ENCODE measurements at places on chromosomes 5 and 9. TPM values are rescaled to one million over a fixed set of nuclear protein-coding genes. Genes with fewer than 3 reads are reported as not detected.

- no peak overlapping the region for H3K4me3 ChIP-seq
- no peaks in the 10 kb centered on the region for H3K4me1 ChIP-seq
- peak; percentile 28 for DNase-seq
- H3K27ac ChIP-seq, result no peak overlapping the region
- no peaks in the 10 kb centered on the region for H3K27me3 ChIP-seq
- H3K36me3 ChIP-seq, result no peaks in the 10 kb centered on the region
These were observed 28.6 kb upstream of the NSMF start for GRCh38 chr9:137487454-137488326.

DNA sequence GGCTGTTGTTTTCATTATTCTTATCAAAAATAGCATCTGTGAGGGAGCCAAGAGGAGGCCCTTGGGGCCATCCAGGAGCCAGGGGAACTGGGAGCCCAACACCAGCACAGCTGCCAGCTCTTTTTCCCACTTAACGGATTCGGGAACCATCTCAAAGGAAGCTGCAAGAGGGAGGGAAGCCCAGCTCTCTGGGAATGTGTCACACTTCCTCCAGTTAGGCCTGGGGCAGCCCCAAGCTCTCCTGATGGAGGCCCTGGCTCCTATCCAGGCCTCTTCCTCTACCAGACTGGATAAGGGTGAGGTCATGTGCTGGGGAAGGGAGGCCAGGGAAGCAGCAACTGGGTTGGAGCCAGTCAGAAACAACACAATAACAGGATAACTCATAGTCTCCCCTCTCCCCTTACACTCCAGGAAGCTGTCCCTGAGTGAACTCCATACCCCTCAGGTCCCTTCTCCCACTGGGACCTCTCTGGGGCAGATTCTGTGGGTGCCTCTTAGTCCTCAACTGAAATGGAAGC is 12.7 kb downstream of the CSF2 start:
- H3K27me3 ChIP-seq, result no peaks in the 10 kb centered on the region
- no peaks in the 10 kb centered on the region for H3K4me1 ChIP-seq
- no peak overlapping the region for H3K27ac ChIP-seq
- no peak overlapping the region for H3K4me3 ChIP-seq

DNA sequence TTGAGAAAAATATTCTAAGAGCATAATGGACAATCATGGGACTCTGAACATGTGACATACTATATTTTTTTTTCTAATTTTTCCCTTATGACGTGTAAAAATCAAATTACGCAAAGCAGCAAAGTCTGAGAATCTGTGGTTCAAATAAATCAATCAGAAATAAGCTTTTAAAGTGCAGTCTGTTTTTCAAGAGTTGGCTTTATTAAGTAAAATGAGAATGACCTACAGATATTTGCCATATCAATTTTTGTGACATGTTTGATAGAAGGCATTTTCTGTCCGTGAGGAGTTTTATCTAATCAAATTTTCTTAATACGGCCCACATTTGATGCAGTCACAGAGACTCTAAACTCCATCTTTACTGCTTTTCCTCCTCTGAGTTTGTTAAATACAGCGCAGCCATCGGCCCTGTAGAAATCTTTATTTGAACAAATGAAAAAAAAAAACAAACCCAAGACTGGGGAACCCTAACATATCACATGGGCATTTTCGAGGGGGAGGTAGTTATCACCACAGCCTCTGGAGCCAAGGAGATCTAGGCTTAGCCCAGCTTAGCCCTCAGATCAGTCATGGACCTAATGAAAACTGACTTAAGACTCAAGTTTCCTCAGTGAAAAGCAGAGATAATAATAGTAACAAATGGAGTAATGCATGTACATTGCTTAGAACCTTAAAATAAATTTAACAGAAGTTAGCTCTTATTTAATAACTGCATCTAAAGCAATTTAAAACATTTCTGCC is 263.6 kb upstream of the C9orf72 start:
- no peaks in the 10 kb centered on the region for H3K36me3 ChIP-seq
- H3K27me3 ChIP-seq, result no peaks in the 10 kb centered on the region
- no peaks in the 10 kb centered on the region for H3K4me1 ChIP-seq
- H3K27ac ChIP-seq, result no peak overlapping the region
- H3K4me3 ChIP-seq, result no peak overlapping the region

DNA sequence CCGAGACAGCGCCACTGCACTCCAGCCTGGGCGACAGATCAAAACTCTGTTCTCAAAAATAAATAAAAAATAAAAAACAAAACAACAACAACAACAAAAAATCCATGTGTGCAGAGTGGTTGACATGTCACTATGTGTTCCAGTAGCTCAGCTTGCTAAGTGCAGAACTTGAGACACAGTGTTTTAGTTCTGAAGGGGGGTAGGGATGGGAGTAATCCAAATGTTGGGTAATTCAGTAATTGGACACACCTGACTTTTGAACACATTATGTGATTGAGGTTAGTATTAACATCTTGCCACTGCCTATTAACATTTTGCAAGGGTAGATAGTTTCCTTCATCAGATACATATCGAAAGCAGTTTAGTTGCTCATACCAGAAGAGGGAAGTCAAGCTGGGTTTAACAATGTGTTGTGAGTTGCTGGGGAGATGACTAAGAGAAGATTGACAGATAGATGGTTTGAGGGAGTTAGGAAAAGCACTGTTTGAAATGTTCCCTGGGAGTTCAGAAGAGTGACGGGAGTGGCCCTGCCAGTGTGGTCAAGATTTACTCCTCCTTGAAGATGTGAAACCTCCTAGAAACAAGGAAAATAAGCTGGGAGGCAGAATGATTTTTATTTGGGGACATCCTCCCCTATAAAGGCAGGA is 928 bp downstream of the HACD4 start:
- H3K4me3 ChIP-seq, result peak overlapping the region; percentile 53
- no peak for DNase-seq
- H3K27me3 ChIP-seq, result no peaks in the 10 kb centered on the region

DNA sequence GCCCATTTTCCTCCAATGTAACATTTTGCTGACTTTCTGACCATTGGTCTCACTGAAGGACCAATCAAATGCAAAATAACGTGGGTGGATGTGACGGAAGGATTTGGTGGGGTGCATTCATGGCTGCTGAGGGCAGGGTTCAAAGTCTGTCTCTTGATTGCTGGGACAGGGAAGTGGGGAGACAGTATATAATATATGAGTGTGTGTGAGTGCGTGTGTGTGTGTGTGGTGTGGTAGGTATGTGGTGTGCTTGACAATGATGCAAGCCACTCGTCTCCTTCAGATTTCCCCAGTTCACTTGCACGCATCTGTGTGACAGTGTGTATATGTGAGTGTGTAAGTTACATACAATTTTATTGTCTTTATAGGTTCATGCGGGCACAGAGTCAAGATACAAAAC is 477.3 kb downstream of the DIRAS2 start:
- H3K27me3 ChIP-seq, result no peaks in the 10 kb centered on the region
- H3K4me3 ChIP-seq, result no peak overlapping the region
- no peaks in the 10 kb centered on the region for H3K4me1 ChIP-seq
- no peak for DNase-seq

- peaks cover 19% of the 10 kb centered on the region for H3K4me1 ChIP-seq
- no peak overlapping the region for H3K27ac ChIP-seq
- no peaks in the 10 kb centered on the region for H3K36me3 ChIP-seq
- peaks cover 4% of the 10 kb centered on the region for H3K27me3 ChIP-seq
These were observed 4.4 kb downstream of the GDNF start for GRCh38 chr5:37835380-37835973.

DNA sequence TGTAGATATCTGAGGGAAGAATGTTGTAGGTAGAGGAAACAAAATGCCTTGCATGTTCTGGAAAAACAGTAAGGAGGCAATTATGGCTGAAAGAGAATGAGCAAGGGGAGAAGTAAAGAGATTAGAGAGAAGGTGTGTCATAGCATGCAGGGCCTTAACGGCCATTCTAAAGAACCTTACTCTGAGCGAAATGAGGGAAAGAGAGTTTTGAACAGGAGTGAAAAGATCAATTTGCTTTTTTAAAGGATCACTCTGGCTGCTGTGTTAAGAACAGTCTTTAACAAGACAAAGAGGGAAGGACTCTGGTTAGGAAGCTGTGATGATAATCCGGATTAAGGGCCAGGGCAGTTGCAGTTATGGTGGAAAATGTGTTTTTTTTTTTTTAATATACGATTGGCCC is 22.6 kb downstream of the PTBP3 start:
- H3K27ac ChIP-seq, result no peak overlapping the region
- no peaks in the 10 kb centered on the region for H3K27me3 ChIP-seq
- H3K36me3 ChIP-seq, result no peaks in the 10 kb centered on the region
- peaks cover 3% of the 10 kb centered on the region for H3K4me1 ChIP-seq
- no peak overlapping the region for H3K4me3 ChIP-seq

DNA sequence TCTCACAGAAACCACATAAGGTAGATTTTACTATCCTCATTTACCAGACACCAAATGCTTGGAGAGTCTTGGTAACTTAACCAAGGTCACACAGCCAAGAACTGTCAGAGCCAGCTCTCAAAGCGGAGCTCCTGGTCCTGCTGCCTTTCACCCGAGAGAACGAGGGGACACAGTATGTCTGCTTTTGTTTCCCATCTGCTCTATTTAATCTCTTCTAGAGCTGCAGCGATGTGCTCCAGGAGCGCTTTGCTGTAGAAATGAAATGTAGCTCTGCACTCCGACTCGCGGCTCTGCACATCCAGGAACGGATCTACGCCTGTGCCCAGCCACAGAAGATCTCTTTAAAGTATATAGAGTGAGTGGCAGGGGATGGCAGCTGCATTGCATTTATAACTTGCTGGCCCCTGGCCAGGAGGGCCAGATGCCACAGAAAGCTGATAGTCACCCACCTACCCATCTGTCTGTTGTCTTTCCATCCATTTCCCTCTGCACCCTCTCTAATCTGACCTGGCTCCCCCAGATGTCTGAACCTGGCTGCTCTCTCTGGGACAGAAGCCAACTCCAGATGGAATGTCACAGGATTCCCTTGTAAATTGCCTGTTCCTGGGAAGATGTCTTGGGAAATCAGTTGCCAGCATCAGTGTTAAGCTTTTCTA is 21.4 kb upstream of the TRMT10B start:
- H3K4me1 ChIP-seq, result no peaks in the 10 kb centered on the region
- H3K27ac ChIP-seq, result no peak overlapping the region
- H3K27me3 ChIP-seq, result no peaks in the 10 kb centered on the region
- H3K36me3 ChIP-seq, result no peaks in the 10 kb centered on the region
- DNase-seq, result no peak
- H3K4me3 ChIP-seq, result no peak overlapping the region

DNA sequence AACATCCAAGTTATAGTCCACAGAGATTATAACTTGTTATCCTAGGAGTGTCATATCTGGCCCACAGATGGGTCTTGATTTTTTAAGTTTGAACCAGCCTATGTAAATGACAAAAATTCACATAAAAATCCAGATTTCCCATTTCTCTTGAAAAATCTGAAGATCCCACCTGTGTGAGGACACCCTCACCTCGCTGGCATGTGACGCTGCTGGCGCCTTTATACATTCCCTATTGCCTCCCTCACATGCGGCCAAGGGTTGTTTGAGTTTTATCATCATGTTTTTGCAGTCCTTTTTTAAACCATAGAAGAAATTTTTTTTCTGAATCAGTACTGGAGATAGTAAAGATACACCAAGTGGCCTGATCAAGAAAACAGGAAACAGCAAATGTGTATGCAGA is 25.9 kb upstream of the PPP1R2B start:
- DNase-seq, result no peak
- no peaks in the 10 kb centered on the region for H3K27me3 ChIP-seq
- H3K27ac ChIP-seq, result no peak overlapping the region
- H3K4me1 ChIP-seq, result no peaks in the 10 kb centered on the region

GRCh38 chr5:35664584-35664983 is 46.9 kb downstream of the SPEF2 start:
- DNase-seq, result no peak
- H3K4me1 ChIP-seq, result no peaks in the 10 kb centered on the region
- H3K36me3 ChIP-seq, result no peaks in the 10 kb centered on the region
- H3K4me3 ChIP-seq, result no peak overlapping the region

DNA sequence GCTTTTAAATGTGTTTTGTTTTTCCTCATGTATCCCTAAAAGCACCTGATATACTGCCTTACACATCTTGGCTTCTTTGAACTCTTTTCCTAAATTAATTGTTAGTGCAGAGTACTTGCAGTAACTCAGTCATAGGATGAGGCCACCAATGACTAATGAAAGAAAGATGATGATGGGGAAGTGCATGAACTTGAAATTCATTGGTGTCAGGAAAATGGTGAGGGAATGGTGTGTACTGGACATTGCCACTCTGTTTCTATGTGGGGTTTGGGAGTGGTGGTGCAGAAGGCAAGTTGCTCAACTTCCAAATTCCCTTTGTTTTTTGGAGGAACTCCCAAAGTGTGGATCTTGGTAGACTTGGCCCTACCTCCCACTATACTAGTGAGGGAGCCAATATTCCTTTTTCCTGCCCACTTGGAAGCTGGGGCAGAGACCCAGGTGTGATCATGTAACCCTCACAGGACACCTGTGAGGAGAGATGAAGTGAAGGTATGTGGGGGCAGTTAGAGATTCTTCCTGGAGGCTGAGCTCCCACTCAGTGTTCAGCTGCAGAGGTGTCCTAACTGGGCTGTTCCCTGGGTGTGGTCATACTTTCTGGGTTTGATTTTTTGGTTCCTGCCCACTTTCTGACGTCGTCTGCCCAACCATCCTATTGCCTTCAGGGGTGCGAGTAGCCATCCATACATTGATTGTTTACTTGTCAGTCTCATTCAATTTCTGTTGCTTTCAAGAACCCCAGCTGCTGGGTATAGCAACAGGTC is 298.5 kb downstream of the MAST4 start:
- no peaks in the 10 kb centered on the region for H3K36me3 ChIP-seq
- no peak overlapping the region for H3K4me3 ChIP-seq
- DNase-seq, result no peak
- peaks cover 8% of the 10 kb centered on the region for H3K4me1 ChIP-seq
- no peaks in the 10 kb centered on the region for H3K27me3 ChIP-seq

GRCh38 chr5:67303356-67303755 is 106.8 kb upstream of the CD180 start:
- no peak for DNase-seq
- H3K4me1 ChIP-seq, result no peaks in the 10 kb centered on the region
- no peak overlapping the region for H3K27ac ChIP-seq
- H3K4me3 ChIP-seq, result no peak overlapping the region
- no peaks in the 10 kb centered on the region for H3K27me3 ChIP-seq
- no peaks in the 10 kb centered on the region for H3K36me3 ChIP-seq

DNA sequence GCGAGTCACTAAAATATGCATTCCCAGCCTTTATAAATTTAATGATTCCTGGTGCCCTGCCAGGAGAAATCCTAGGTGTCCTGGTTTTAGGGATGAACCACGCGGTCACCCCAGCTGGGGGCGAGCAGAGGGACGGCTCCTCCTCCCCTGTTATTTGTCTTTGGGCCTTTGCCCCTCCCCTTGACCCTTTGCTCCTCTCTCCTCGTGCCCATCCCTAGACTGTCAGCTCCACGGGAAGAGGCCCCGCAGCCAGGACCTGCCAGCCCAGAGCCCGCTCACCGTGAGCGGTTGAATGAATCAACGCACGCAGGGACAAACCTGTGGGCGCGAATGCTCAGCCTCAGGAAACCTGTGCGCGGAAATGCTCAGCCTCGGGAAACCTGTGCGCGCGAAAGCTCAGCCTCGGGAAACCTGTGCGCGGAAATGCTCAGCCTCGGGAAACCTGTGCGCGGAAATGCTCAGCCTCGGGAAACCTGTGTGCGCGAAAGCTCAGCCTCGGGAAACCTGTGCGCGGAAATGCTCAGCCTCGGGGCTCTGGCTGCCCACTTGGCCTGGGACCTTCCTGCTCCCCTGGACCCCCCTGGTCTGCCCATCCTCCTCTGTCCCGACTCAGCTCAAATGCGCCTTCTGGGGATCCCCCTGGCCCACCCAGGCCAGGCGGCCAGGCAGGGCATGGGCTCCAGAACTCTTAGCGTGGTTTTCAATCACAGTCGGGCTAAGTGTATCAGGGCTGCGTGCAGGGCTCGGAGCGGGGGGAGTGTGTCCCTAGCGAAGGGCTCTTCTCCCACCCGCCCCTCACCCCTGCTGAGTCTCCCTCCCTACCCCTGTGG is 140.5 kb upstream of the COL5A1 start:
- H3K4me3 ChIP-seq, result no peak overlapping the region
- H3K36me3 ChIP-seq, result no peaks in the 10 kb centered on the region
- peaks cover 3% of the 10 kb centered on the region for H3K27me3 ChIP-seq
- H3K4me1 ChIP-seq, result no peaks in the 10 kb centered on the region
- no peak for DNase-seq

The PDGFRB gene
- polyA plus RNA-seq, result 50.4 TPM

All from kidney (tissue), 22 donors.